Lower lobe of right lung (tissue), 2 donors: ENCODE measurements at places on chromosomes 12 and 14.

DNA sequence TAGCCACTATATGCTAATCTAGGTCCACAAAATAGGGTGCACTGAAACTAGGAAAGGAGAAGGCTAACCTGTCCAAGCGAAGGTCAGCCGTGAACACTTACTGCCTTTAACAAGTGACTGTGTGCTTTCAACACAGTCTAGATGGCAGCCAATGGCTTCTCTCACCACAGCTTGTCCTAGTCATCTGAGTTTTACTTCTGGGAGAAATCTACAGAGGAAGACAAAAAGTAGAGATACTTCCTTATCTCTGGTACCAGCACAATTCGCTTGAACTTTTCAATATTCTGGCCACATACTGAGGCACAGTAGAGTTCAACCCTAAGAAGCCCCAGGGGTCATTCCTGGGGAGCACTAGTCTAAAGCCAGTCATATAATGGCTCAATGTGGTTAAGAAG lies 176.9 kb downstream of the BTG1 start:
- no peaks in the 10 kb centered on the region for H3K4me1 ChIP-seq
- H3K4me3 ChIP-seq, result no peak overlapping the region
- H3K36me3 ChIP-seq, result no peaks in the 10 kb centered on the region
- H3K27me3 ChIP-seq, result no peaks in the 10 kb centered on the region
- DNase-seq, result no peak
- no peak overlapping the region for H3K27ac ChIP-seq

GRCh38 chr14:26180221-26180620 lies 417.6 kb downstream of the NOVA1 start:
- no peak overlapping the region for H3K27ac ChIP-seq
- H3K27me3 ChIP-seq, result no peaks in the 10 kb centered on the region
- DNase-seq, result no peak
- H3K4me3 ChIP-seq, result no peak overlapping the region
- no peaks in the 10 kb centered on the region for H3K4me1 ChIP-seq

GRCh38 chr14:51008446-51008845 lies 64.2 kb upstream of the PYGL start:
- no peak for DNase-seq
- H3K36me3 ChIP-seq, result no peaks in the 10 kb centered on the region
- H3K27ac ChIP-seq, result no peak overlapping the region

DNA sequence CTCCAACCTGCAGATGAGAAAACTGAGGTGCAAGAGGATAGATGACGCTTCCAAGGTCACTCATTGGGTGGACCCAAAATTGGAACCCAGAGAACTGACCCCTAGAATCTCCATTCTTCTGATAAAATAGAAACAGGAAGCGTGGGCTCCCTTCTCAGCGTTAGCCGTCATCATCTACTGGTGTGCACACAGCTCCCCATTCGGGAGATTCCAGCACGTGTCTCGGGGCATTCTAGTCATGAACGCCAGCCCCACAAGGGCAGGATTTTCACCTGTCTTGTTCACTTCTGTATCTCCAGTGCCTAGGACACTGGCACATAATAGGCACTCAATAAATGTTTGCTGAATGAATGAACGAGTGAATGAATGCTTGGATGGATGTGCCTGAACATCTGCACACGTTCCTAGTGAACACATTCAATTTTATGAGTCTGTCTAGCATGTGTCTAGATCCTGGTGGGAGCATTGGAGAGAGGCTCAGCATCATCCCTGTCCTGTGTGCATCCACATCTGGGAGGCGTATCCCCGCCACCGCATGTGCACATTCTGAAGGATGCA lies 30.5 kb downstream of the RASAL1 start:
- peaks cover 27% of the 10 kb centered on the region for H3K27me3 ChIP-seq
- DNase-seq, result peak; percentile 6
- H3K4me1 ChIP-seq, result no peaks in the 10 kb centered on the region
- H3K4me3 ChIP-seq, result no peak overlapping the region

DNA sequence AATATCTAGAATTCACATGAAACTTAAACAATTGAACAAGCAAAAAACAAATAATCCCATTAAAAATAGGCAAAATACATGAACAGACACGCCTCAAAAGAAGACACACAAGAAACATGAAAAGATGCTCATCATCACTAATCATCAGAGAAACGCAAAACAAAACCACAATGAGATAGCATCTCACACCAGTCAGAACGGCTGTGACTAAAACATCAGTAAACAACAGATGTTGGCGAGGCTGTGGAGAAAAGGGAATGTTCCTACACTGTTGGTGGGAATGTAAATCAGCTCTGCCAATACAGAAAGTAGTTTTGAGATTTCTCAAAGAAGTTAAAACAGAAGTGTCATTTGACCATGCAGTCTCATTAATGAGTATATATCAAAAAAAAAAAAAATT lies 121.3 kb downstream of the PTPRO start:
- H3K27ac ChIP-seq, result no peak overlapping the region
- no peaks in the 10 kb centered on the region for H3K36me3 ChIP-seq
- no peaks in the 10 kb centered on the region for H3K27me3 ChIP-seq
- DNase-seq, result no peak
- H3K4me1 ChIP-seq, result no peaks in the 10 kb centered on the region
- H3K4me3 ChIP-seq, result no peak overlapping the region
